Right ventricle myocardium superior (tissue), 1 donor: ENCODE measurements at places on chromosomes 2 and 18.

GRCh38 chr18:75183973-75184493 is 24.9 kb downstream of the PTGR3 start:
- no peak for DNase-seq

GRCh38 chr2:173571021-173571821 is 216.5 kb downstream of the CDCA7 start:
- no peak for DNase-seq

GRCh38 chr2:37688771-37689468 is 17.5 kb upstream of the CDC42EP3 start:
- no peak for DNase-seq

DNA sequence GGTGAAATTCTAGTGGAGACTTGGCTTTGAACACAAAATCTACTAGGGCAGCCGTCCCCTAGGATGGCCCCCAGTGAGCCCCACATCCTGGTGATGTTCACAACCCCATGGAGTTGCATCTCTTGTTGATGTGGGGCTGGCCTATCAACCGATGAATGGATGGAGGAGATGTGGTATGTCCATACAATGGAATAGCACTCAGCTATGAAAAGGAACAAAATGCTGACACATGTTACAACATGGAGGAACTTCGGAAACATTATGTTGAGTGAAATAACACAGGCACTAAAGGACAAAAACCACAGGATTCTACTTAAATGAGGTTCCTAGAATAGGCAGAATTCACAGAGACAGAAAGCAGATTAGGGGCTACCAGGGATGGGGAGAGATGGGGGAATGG is 80.1 kb upstream of the ASAP2 start:
- DNase-seq: no peak

DNA sequence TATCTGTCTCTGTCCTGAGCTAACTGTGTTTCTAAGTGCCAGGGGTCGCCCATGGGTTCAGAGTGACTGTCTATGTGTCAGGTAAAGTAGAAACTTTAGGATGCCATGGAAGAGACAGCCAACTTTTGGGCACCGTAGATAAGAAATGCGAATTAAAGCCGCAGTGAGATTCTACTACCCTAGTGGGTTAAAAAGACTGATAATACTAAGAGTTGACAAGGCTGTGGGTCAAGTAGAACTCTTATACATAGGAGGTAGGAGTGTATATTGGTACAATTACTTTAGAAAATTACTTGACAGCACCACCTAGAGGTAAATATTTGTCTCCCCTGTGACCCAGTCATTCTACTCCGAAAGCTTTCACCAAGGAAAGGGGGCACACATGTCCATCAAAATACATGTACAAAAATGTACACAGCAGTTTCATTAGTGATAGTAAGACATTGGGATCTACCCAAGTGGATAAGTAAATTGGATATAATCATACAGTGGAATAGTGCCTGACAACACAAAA is 371.3 kb downstream of the SLC4A3 start:
- no peak for DNase-seq

GRCh38 chr2:11896386-11896785 is 150.0 kb downstream of the LPIN1 start:
- DNase-seq: no peak

GRCh38 chr2:99256677-99257076 is 1.2 kb upstream of the LYG2 start:
- DNase-seq: no peak

DNA sequence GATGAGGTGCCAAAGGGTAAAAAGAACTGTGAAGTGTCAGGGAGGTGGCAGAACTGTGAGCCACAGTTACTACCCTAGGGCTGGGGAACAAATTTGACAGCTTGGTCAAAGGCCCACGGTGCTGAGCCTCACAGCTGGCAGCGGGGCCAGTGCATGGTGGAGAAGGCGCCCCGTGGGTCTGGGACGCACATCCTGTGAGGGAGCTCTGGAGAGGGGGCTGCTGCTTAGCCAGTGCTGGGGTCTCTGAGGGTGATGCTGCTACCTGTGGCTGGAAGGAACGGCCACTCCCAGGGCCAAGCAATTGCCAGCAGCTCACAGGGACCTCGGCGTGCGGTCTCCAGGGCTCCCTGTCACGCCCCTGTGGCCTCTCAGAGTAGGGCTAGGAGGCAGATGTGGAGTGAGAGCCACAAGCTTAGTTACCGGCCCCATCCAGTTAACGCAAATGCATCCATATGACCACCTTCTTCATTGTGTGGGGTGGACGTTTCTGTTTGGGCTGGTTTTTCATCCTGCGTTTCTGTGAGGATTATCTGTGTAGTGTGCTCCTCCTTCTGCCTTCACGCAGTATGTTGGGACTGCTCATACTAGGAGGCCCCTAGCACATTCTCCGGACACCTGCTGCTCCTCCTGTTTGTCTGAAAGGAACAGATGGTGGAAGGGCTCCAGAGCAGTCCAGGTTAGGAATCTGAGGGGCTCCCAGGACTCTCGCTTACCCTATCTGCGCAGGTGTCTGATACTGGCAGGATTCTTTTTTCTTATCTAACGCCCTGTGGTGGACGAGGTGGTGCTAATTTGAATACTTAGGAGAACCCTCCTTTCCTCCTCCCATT is 26.0 kb downstream of the STK25 start:
- DNase-seq: no peak

GRCh38 chr2:81901017-81901416 is 1596.5 kb upstream of the LRRTM1 start:
- no peak for DNase-seq

DNA sequence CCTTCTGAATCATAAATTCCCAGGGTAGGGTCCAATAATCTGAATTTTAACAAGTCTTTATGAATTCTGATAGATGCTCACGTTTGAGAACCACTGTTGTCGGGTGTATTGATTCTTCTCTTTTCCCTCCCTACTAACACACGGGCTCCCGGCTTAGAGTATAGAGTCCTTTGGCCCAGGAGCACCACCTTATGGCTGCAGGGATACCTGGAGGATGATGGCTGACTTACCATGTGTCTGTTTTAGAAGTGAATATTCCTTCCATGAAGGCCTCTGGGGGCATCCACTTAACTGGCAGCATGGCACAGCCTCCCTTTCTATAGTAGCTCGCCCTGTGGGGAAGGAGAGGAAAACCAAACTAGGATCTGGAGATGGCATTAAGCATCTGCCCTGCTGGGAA is 91.7 kb downstream of the CLIP4 start:
- DNase-seq: no peak

GRCh38 chr2:105747991-105748390 is 3.3 kb downstream of the NCK2 start:
- DNase-seq: no peak

GRCh38 chr2:222418739-222419138 is 5.6 kb upstream of the SGPP2 start:
- DNase-seq: no peak

- DNase-seq: no peak
Observed at GRCh38 chr2:37634914-37635503, 36.4 kb downstream of the CDC42EP3 start.

GRCh38 chr2:23681356-23682140 is 245.4 kb downstream of the ATAD2B start:
- DNase-seq: no peak

- no peak for DNase-seq
Observed at GRCh38 chr2:46939626-46940359, 24.2 kb upstream of the MCFD2 start.
